ENCODE measurements at places on chromosomes 5 and 9.

- no peak for DNase-seq
Observed at GRCh38 chr5:128572051-128572929, 34.2 kb upstream of the FBN2 start.

DNA sequence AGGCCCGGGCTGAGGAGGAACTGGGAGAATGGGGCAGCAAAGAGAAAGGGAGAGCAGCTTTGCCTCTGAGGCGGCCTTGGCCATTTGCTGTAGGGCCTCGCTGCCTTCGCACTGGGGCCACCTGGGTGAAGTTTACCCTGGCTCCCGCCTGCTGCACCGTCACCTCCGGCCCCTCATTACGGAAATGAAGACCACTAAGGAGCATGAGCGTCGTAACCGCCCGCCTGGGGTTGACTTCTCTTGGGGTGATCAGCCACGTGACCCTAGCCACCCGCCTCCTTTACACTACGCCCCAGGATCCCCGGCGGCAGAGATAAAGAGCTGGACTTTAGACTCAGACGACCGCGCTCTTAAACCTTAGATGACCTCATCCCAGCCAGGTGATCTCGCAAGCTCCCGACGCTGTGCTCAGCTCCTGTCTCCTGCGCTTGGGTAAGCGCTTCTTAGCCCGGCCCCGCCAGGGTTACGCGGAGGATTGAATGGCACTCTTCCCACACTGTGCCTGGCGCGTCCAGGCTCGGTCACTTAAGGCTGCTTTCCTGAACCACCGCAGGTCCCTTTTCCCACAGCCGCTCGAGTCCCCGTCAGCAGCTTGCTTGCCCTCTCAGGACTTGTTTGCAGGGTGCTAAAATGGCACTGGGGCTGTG lies 107.9 kb upstream of the LARP1 start:
- DNase-seq: no peak

GRCh38 chr5:39716532-39717028 lies 291.8 kb upstream of the DAB2 start:
- peak; percentile 2 for DNase-seq

DNA sequence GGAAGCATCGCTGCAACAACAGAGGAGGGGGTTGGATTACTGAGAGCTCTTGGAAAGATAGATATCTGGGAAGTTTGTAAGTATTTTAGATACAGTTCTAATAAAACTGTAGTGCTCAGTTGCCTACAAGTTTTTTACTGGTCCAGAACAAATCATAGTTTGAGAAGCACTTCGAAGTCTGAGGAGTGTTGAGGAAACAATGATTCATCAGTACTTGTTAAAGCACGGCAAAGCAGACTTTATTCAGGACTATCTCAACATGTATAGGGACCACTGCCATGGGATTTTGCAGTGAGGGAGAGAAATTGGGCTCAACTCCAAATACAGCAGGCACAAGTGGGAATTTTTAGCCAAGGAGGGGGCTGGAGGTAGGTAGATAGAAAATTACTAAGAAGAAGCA lies 25.3 kb upstream of the RECK start:
- DNase-seq: no peak

GRCh38 chr9:137178201-137178938 lies 6.5 kb upstream of the TMEM210 start:
- DNase-seq: no peak

DNA sequence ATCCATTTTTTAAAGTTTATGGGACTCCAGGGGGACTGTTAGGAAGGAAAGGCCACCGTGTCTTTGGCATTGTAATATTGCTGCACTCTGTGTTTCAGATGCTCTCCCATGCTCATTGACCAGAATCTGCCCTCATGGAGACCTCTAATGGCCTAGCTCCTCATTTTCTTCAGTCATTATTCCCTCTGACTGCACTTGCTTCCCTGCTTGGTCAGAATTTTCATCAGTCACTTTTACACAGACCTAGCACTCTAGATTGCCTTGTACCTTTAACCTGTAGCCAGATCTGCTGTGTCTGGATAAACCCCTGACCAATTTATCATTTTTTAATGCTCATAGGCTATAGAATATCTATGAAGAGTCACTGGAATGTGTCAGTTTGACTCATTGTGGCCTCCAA lies 155.5 kb upstream of the NUDT12 start:
- no peak for DNase-seq

GRCh38 chr5:36896476-36896875 lies 19.9 kb downstream of the NIPBL start:
- no peak for DNase-seq

DNA sequence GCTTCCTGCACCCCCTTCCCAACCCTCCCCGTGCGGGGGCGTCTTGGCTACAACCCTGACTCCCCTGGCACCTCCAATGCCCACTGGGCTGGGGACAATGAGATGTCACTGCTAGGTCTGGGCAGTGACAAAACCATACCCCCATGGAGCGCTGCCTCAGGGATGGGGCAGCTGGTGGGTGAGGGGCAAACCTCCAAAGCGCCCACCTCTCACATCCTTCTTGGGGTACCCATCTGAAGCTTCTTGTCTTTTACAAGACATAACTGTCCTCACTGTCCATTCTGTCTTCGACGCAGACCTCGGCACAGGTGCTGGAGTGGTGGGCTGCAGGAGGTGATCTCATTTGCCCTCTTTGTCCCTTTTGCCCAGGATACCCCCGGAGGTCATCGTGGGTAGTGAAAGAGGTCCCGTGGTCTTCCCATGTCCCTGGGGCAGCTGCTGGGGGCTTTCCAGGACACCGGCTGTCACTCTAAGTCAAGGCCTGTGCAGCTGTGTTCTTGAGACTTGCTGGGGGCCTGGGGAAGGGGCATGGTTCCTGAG lies 27.8 kb upstream of the CSF1R start:
- DNase-seq: no peak

- no peak for DNase-seq
Observed at GRCh38 chr9:130181678-130182380, 9.6 kb downstream of the NCS1 start.

DNA sequence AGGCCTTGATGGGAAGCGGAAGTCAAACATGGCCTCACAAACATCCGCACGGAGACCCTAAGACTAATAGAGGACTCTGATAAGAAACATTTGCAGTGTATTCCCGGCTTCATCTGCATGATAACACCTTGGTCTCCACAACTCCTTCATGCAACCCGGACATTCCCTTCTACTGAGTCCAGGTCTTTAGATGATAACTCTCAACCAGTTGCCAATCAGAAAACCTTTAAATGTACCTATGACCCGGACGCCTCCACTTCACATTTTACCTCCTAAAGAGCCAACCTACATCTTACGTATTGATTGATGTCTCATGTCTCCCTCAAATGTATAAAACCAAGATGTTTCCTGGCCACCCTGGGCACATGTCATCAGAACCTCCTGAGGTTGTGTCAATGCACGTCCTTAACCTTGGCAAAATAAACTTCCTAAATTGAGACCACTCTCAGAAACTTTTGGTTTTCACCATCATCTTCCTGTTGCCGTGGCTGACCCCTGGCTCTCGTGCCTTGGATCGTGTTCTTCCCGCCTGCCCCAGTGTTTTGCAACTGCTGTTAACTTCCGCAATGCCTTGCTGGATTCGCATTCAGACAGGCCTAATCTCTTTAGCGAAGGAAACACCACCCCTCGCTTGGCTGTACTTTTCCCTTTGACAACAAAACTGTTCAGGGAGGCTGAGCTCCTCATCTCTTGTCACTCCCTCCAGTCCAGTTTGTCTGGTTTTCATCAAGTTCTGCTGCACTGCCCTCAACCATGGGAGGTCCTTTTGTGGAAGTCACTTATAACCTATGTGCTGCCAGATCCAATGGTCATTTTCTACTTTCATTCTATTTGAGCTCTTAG lies 1.1 kb upstream of the DAP start:
- peak; percentile 35 for DNase-seq

GRCh38 chr9:132978451-132979131 lies at the start of gene GFI1B:
GFI1B (plus strand) TSS chr9:132978694; CDS start chr9:132986679, 7,985 bp downstream.
- no peak for DNase-seq

GRCh38 chr9:79984429-79985067 lies 412.8 kb downstream of the TLE4 start:
- no peak for DNase-seq

DNA sequence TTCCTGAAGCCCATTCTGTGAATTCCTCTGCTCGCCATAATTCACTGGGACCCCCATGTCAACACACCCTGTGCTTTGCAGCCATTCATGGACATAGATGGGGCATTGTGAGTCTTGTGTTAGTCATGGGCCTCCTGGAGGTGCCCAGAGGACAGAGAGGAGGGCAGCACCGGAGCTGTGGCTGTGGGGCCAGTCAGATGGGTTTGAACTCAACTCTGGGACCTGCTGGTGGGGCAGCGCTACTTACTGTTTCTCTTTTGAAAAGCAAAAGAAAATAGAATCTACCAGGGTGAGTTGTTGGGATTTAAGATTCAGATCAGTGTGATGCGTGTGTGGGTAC lies 11.3 kb upstream of the EXOC3 start:
- DNase-seq: no peak

DNA sequence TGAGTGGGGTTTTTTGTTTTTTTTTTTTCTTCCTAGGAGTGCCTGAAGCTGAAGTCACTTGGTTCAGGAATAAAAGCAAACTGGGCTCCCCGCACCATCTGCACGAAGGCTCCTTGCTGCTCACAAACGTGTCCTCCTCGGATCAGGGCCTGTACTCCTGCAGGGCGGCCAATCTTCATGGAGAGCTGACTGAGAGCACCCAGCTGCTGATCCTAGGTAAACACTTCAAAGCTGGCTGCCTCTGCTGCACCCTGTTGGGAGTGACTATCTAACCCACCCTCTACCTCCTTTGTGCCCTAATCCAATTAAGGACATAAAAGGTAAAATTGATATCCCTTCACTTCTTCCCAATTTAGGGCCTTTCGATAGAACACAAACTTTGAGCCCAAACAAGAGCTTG lies 206.8 kb downstream of the SAXO1 start:
- no peak for DNase-seq

DNA sequence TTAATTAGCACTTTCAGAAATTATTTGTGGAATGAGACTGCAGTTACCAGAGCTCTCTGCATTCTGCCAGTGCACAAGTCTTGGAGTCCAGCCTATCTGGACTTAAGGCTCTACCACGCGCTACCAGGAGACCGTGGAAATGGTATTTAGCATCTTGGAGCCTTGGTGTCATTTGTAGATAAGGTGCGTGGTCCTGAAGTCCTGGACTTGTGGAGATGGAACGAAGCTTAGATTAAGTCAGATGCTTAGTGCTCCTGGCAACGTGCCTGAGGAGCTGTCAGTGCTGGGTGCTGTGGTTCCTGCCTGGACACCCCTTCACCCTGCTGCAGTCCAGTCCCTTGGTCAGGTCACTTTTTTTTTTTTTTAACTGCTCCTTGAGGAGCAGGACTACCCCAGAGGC lies 59.7 kb downstream of the RCL1 start:
- DNase-seq: no peak

DNA sequence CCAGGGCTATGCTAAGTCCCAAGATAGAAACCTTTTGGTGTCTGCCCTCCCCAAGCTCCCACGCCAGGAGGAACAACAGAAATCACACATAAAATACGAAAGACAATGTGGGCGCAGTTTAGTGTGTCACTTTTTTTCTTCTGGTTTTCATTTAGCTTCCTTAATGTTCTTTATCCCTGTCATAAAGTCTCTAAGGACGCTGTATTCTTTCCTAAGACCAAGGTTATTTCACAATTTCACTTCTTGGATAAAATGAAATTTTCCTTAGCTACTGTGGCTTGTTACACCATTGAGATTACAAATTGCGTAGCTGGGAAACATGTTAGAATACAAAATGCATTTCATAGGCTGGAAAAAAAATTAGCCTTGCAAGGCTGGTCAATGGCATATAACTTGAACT lies 85.4 kb downstream of the GLIS3 start:
- no peak for DNase-seq

All from globus pallidus (tissue), 1 donor.